ENCODE measurements at places on chromosomes 6 and 20.

- H3K27ac ChIP-seq = no peak overlapping the region
- no peaks in the 10 kb centered on the region for H3K36me3 ChIP-seq
- DNase-seq = peak; percentile 57
- H3K4me3 ChIP-seq = no peak overlapping the region
These were observed 6.3 kb upstream of the APMAP start for GRCh38 chr20:24998631-24999445.

- no peak overlapping the region for H3K4me3 ChIP-seq
- no peaks in the 10 kb centered on the region for H3K4me1 ChIP-seq
- H3K36me3 ChIP-seq = no peaks in the 10 kb centered on the region
- H3K27ac ChIP-seq = no peak overlapping the region
- H3K27me3 ChIP-seq = no peaks in the 10 kb centered on the region
These were observed 526.5 kb downstream of the NKAIN2 start for GRCh38 chr6:124330197-124330596.

DNA sequence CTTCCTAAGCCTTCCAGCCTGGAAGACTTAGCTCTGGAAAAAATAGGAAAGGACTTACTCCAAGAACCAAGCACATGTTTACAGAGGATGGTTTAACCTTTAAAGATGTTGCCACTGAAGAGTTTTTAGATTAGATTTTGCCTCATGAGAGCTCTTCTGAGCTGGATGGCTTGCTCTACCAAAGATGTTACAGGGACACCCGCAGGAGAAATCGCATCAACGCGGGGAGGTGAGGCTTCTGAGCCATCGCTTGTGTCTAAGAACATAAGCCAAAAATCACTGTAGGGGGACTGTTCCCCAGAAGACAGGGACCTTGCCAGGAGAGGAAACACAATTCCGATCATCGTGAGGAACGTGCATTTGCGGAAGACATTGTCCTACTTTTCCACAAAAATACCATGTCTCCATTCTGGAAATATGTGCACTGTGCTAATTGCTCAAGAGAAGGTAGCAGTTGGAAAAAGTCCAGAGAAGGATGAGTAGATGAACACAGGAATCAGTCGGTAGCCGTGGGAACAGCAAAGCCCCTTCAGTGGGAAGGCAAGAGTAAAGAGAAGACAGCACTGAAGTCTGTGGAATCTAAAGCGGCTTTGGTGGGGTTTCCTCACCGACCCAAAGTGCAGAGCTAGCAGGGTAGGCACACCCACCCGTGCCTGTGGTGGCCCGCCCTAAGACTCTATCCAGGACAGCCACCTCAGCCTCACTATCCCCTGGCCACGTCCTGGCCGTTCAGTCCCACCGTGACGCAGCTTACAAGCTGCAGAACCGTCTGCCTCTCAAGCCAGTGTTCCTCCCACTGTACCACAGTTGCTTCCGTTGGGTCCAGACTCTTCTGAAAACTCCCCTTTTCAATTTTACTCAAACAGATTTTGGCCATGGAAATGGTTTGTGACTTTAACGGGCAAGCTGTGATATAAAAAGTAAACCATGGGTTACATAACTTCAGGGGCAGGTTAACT, 334.8 kb downstream of the NRN1 start:
- no peaks in the 10 kb centered on the region for H3K27me3 ChIP-seq
- peak overlapping the region; percentile 12 for H3K27ac ChIP-seq
- no peak overlapping the region for H3K4me3 ChIP-seq
- no peaks in the 10 kb centered on the region for H3K36me3 ChIP-seq

DNA sequence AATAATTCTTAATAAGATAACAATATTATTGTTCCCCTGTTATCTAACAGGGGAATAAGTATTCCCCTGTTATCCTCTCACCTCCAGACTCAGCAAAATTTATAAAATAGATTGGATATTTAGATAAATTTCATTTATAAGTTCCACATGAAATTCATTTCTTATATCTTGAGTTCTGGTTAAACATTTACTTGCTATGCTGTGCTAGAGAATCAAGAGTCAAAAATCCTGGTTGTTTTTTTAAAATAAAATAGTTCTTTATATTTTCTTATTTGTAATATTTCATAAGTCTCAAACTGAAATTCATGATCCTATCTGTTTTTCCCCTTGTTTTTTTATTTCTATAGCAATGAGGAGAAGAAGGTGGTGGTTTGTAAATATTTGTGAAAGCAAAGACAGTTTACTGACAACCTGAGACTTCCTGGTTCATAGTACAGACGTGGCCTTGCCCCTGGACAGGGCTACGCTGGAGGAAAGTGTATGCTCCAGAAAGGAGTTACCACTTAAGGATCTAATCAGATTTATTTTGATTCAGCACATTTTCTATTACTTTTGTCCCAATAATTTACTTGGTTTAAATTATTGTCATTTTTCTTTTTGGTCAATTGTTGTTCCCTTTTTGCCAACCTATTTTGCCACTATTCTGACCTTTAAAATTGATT, 37.8 kb upstream of the MARCKS start:
- peak overlapping the region; percentile 56 for H3K27ac ChIP-seq
- H3K36me3 ChIP-seq = no peaks in the 10 kb centered on the region
- no peaks in the 10 kb centered on the region for H3K27me3 ChIP-seq
- no peak overlapping the region for H3K4me3 ChIP-seq

DNA sequence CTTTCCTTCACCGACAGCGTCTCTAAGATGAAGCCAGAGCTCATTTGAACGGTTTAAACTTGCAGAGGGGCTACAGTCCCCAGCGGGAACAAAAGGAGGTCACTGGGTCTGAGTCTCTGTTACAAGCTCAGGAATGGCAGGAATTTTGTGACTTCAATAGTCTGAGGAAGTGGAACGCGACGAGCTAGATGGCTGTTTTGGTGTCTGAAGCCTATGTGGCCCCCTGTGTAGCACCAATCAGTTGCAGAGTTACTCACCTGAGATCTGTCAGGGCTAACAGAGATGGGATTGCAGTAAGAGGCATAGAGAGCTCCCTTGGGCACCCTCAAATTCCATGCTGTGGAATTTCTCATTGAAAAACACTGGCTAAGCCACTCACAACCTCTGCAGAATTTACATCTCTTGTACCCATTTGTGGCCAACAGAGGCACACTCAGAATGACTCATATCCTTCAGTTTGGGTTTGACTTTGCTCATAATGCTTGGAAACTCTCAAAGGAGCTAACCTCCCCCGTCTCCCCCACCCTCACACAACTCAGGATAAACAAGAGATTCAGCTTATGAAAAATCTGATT, 7.1 kb upstream of the TCP11 start:
- H3K4me1 ChIP-seq = no peaks in the 10 kb centered on the region
- no peak overlapping the region for H3K27ac ChIP-seq
- H3K4me3 ChIP-seq = no peak overlapping the region
- no peaks in the 10 kb centered on the region for H3K36me3 ChIP-seq
